ENCODE measurements at places on chromosomes 16 and 17.

DNA sequence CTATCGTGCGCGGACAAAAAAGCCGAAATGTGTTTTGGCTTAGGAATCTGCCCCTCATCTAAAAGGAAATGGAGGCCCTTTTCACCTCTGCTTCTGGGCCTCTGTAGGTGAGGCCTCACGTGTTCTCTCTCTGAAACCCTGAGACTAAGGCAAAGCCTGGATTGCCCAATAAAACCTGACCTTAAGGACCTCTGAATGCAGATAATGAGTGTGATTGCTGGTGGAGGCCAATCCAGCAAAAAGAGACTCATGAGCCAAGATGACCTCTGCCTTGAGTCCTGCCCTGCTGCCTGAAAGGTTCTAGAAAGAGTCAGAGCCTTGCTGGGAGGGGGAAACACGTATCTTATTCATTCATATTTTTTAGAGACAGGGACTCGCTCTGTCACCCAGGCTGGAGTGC, 44.5 kb upstream of the ABR start:
- peaks cover 12% of the 10 kb centered on the region for H3K4me1 ChIP-seq
- no peaks in the 10 kb centered on the region for H3K36me3 ChIP-seq
- DNase-seq = no peak
- H3K4me3 ChIP-seq = no peak overlapping the region
- peaks cover 41% of the 10 kb centered on the region for H3K27me3 ChIP-seq
- no peak overlapping the region for H3K27ac ChIP-seq

- peaks cover 28% of the 10 kb centered on the region for H3K36me3 ChIP-seq
- H3K27me3 ChIP-seq = no peaks in the 10 kb centered on the region
- peak; percentile 72 for DNase-seq
- H3K4me3 ChIP-seq = no peak overlapping the region
- peaks cover 29% of the 10 kb centered on the region for H3K4me1 ChIP-seq
- H3K27ac ChIP-seq = peak overlapping the region; percentile 28
These were observed 1.0 kb upstream of the MFAP4 start for GRCh38 chr17:19387921-19388521.

DNA sequence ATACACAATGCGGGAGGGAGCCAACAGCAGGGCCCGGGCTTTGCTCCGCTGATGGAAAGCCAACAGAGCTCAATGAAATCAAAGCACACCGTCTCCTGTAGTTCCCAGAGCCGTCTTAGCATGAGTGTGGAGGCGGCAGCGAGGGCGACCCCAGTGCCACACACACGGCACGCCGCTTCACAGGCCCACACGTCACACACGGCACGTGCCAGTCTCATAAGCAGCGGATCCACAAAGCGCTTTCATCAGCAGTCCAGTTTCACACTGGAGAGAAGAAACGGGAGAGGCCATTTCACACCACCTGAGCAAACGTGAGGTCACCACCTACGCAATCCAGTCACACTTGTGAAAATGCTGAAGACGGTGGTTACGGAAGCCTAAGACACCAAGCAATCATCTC, 34.8 kb downstream of the CYB5D2 start:
- no peak for DNase-seq
- no peak overlapping the region for H3K27ac ChIP-seq
- H3K36me3 ChIP-seq = peaks cover 94% of the 10 kb centered on the region
- no peaks in the 10 kb centered on the region for H3K27me3 ChIP-seq
- H3K4me1 ChIP-seq = peaks cover 13% of the 10 kb centered on the region

- H3K4me3 ChIP-seq = peak within 1 kb of the TSS; percentile 66
- H3K36me3 ChIP-seq = peaks cover 33% of the 10 kb centered on the region
- peaks cover 30% of the 10 kb centered on the region for H3K4me1 ChIP-seq
- H3K27ac ChIP-seq = no peak within 1 kb of the TSS
- H3K27me3 ChIP-seq = no peaks in the 10 kb centered on the region
- DNase-seq = peak; percentile 72
These were observed at the start of gene CDT1 for GRCh38 chr16:88803264-88803987. Gene CDT1 (plus strand): TSS chr16:88803789. CDS start chr16:88803832, 43 bp downstream.
